ENCODE measurements at places on chromosomes 2 and 18.

GRCh38 chr18:23844991-23845680 is 155.9 kb downstream of the LAMA3 start:
- no peak for DNase-seq

- no peak for DNase-seq
These were observed 114.8 kb upstream of the SERTAD2 start for GRCh38 chr2:64768491-64769005.

GRCh38 chr2:102120701-102121159 is 21.8 kb upstream of the IL1R1 start:
- DNase-seq = no peak

GRCh38 chr2:160334028-160334741 is 134.1 kb upstream of the ITGB6 start:
- DNase-seq = no peak

GRCh38 chr2:42029171-42029570 is 18.6 kb upstream of the PKDCC start:
- no peak for DNase-seq

- no peak for DNase-seq
These were observed 59.7 kb downstream of the SMAD4 start for GRCh38 chr18:51089691-51090090.

DNA sequence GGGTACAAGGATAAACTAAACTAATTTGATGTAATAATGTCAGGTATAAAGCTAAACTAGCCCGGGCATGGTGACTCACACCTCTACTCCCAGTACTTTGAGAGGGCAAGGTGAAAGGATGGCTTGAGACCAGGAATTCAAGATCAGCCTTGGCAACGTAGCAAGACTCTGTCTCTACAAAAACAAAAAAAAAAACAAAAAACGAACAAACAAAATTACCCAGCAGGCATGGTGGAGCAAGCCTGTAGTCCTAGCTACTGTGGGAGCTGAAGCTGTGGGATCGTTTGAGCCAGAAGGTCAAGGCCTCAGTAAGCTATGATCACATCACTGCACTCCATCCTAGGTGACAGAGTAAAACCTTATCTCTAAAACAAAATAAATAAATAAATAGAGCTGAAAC is 131.8 kb upstream of the KYNU start:
- DNase-seq = no peak

GRCh38 chr2:29562319-29562718 is 359.1 kb downstream of the ALK start:
- no peak for DNase-seq

DNA sequence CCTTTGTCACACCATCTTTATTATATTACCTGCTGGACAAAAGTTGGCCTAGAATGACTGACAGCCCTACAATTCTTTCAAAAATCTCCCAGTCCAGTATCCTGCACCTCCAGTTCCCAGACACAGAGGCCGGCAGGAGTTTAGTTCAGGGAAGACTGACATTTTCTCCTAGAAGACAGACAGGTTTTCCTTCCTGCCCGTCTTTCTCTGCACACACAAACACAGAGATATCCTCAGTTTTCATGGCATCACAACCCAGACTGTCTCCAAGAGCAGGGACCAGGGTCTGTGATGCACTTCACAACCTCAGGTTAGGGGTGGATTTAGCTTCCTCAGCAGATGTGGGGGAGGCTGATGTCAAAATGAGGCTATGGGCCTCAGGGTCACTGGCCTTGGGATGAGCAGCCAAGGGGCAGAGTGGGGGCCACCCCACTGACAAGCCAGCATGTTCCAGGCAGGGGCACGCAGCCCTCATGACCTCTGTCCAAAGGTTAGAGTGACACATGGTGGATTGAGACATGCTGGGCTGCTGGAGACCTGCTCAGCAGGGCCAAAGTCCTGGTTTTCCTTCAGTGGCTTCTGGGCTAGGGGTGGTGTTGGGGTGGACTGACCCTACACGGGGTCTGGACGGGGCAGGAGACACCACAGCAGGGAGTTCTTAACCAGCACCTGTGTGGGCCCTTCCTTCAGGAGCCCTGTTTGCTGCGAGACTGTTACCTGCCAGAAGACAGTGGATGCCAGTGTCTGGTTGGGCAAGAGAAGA is 70.5 kb downstream of the SFXN5 start:
- DNase-seq = no peak

DNA sequence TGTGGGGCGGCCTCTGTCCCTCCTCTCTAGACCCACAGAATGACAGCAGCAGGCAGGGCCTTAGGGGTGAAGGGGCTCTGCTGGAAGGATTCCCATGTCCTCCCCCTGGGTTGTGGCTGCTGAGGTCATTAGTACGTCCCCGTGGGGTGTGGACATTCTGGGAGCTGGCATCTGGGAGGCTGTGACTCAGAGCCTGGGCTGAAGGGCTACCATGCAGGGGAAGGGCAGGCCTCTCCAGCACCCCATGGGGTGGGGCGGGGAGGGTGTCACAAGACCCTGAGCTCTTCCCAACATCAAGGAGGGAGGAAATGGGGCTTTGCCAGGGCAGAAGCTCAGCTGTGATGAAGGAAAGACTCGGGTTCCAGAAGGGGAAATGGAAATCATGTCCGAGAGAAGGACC is 105.8 kb upstream of the SMAD2 start:
- DNase-seq = no peak

GRCh38 chr2:150146879-150147278 is 340.6 kb downstream of the RND3 start:
- DNase-seq = no peak

DNA sequence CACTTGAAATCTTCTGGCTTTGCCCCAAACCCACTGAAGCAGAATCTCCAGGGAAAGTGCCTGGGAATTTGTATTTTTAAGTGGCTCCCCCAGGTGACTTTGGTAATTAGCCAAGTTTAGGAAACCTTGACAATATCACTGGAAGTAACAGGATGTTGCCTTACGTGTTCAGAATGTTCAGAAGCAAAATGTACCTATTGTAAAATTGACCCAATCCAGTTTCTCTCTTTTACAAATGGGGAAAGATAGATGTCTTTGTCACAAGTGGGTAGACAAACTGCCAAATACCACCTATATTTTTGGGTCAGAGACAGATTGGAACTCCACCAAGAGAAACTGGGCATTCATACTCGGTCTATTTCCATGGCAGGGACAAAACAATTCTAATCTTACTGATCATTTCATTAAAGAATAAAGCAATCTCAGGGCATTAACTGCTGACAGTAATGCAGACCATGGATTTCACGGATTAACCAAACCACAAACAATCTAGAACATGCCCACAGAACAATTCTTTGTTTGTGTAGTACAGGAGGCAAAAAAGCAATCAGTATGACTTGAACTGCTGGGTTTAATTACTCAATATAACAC is 255.8 kb downstream of the ERBB4 start:
- DNase-seq = no peak

DNA sequence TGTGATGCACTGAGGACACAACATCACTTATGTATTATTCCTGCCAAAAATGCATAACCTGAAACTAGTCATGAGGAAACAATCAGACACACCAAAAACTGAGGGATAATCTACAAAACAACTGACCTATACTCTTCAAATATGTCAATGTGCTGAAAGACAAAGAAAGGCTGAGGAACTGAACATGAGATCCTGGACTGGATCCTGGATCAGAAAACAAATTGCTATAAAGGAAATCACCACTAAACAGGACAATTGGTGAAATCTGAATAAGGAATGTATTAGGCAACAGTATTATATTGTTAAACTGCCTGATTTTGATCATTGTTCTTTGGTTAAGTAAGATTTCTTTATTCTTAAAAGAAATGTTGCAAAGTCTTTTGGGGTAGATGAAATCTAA is 28.8 kb downstream of the CUL3 start:
- no peak for DNase-seq

DNA sequence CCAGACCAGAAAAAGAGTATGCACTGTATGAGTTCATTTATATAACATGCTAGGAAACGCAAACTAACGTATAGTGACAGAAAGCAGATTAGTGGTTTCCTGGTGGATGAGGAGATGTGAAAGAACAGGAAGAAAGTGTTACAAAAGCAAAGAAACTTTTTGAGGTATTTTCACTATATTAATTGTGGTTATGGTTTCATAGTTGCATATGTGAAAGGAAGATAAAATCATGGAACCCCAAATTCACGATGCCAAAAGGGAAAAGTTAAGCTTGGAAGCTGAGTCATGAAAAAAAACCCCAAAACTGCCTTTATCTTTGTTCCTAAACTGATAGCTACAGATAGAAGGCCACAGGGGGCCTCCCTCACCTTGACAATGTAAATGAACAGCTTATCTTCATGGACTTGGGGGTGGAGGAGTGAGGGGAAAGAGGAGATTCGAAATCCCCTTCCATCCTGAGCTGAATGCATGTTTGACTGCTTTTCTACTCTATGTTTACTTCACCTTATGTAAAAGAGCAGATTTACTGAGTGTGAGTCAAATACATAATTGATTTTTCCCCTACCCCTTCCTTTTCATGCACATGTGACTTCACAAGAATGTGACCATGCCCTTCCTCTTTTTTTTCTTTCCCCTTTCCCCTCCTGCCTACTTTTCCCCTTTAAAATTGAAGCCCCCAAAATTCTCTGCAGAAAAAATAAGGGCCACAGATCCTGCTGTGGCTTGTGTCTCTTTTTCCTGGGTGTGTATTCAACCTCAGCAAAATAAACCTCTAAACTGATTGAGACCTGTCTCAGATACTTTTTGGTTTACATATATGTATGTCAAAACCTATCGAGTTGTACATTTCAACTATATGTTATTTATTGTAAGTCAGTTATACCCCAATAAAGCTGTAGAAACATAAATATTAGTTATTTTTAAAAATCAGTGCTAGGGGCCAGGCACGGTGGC is 100.1 kb upstream of the TLK1 start:
- DNase-seq = no peak

GRCh38 chr2:37873229-37873628 is 51.9 kb upstream of the RMDN2 start:
- no peak for DNase-seq

- no peak for DNase-seq
These were observed 91.3 kb downstream of the DPP4 start for GRCh38 chr2:161982548-161983330.

DNA sequence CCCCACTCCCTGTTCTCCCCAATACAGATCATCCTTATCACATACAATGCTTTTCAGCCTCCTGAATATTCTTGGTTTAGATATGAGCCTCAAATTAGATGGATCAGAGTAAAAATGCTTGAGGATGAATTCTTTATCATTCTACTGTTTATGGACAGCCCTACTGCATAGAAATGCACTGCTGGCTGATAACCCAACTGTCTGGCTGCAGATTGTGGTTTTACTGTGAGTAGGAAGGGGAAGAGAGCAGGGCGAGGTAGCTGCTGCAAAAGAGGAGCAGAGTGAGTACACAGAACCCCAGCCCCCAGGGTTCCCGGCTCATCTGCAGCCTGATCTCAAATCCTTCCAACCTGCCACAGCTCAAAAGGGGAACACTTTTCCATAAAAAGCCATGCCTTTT is 29.4 kb upstream of the NCOA1 start:
- DNase-seq = no peak

DNA sequence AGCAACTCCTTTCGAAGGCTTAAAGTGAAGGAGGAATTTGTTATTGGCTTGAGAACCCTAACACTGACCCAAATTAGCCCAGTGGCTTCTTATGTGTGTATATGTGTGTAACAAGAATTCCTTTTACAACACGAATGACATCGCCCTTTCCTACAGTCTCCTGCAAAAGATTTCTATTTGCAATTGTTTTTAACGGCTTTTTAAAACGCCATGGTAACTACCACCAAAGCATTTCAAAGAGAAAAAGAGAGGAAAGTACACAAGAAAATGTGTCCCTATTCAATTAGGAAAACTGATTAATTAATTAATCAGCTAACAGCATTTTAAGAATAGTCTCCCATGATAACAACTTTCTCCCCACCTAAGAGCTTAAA is 58.1 kb downstream of the PAX3 start:
- no peak for DNase-seq

GRCh38 chr2:207133820-207134519 is 31.8 kb downstream of the KLF7 start:
- DNase-seq = no peak

- DNase-seq = no peak
These were observed 15.0 kb upstream of the ELOA2 start for GRCh38 chr18:47050468-47050867.

GRCh38 chr18:53991202-53991601 is 233.3 kb downstream of the MBD2 start:
- DNase-seq = no peak

DNA sequence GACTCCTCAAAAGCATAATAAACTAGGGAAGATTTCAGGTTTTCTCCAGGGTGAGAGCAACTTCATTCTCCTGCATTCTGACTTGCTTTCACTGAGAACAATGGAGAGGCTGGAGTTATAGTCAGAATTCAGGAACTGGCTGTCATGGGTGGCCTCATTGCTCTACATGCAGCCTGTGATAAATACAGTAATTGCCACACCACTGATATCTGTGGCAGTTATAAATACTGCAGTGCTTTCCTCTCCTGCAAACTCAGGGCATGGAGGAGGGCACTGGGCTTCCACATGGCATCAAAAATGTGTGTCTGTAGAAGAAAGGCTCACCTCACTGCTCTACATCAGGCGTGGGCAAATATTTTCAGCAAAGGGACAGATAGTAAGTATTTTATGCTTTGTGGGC is 510.2 kb downstream of the ZNF516 start:
- no peak for DNase-seq

- no peak for DNase-seq
These were observed 887.5 kb upstream of the NRXN1 start for GRCh38 chr2:51919395-51919794.

GRCh38 chr18:52409727-52410126 is 69.7 kb downstream of the DCC start:
- no peak for DNase-seq

DNA sequence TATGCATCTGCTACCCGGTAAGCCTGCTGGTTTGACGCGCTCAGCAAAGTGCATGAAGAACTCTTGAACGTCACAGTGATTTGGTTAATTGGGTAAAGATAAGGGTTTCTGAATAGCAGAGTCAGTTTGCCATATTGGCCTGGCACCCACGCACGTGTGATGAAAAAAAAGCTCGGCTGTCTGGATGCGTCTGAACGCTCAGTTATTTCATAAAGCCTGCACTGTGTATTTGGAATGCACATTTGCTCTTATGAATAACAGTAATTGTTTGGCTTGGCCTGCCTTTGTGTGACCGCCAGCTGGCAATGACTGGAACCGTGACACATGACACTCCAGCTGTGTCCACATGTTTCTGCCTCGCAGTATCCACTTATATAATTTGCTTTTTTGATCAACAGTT is 129.2 kb upstream of the MEIS1 start:
- DNase-seq = no peak

DNA sequence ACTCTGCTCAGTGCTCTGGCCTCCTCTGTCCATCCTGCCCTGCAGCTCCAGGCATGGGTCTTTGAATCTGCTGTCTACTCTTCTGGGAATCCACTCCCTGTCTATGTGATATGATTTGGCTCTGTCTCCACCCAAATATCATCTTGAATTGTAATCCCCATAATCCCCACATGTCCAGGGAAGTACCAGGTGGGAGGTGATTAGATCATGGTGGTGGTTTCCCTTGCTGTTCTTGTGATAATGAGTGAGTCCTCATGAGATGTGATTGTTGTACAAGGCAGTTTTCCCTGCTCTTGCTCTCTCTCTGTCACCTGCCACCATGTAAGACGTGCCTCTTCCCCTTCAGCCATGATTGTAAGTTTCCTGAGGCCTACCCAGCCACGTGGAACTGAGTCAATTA is 881.8 kb upstream of the ID2 start:
- DNase-seq = no peak

- no peak for DNase-seq
These were observed 392.8 kb downstream of the TSN start for GRCh38 chr2:122148128-122148767.

Data from activated CD8-positive, alpha-beta memory T cell treated with anti-CD3 and anti-CD28 coated beads for 4 hours (primary cell).